ENCODE measurements at places on chromosomes 13 and 19.
A peak's percentile ranks its signal among the peaks of the same experiment; 100 is the strongest.

GRCh38 chr13:66162470-66162869 is 1067.7 kb downstream of the PCDH9 start:
- DNase-seq: no peak

DNA sequence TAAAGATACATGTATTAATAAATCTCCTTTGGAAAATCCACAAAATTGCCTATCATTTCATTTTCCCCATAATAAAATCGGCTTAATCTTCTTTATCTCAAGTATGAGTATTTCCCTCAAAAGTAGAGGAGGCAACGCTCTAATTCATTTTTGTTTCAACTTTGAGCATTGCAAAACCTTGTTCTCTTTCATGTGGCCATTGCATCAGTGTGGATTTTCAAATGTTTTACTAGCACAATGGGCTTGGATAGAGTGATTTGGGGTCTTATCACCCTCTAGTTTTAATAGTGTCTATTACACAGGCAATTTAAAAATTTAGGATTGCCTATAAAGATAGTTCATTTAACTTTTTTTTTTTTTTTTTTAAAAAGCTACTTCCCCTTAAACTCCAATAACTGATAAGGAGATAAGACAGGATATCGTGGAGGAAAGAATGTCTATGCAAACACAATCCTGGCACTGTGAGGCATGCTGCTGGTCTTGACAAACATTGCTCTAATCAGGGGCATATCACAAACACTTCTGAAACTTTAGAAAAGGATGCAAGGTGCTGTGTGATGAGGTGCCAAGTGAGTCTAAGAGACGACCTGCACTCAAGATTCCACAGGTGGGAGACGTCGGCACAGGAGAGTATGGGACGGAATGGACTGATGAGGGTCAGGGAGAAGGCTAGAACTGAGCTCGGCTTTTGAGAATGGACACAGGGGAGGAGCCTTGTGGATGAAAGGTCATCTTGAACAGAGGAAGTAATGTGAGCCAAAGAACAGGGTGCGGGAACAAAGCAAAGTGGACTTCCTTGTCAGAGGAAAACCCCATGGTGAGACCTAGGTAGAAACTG is 199.7 kb downstream of the IRS2 start:
- no peak for DNase-seq

GRCh38 chr19:48340995-48341394 is 15.6 kb downstream of the EMP3 start:
- no peak for DNase-seq

DNA sequence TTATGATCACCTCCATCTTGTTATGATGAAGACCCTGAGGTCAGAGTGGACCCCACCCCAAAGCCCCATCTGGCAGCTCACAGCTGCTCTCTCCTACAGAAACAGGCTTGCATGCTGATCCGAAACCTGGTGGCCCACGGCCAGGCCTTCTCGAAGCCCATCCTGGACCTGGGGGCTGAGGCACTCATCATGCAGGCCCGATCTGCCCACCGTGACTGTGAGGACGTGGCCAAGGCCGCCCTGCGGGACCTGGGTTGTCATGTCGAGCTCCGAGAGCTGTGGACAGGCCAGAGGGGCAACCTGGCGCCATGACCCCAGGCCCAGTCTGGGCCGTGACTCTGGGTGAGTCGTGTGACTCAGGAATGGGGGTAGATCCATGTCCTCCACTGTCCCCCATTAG is 6.5 kb upstream of the SLC25A42 start:
- DNase-seq: no peak

GRCh38 chr13:25752957-25753551 is 298.8 kb downstream of the SHISA2 start:
- DNase-seq: no peak

DNA sequence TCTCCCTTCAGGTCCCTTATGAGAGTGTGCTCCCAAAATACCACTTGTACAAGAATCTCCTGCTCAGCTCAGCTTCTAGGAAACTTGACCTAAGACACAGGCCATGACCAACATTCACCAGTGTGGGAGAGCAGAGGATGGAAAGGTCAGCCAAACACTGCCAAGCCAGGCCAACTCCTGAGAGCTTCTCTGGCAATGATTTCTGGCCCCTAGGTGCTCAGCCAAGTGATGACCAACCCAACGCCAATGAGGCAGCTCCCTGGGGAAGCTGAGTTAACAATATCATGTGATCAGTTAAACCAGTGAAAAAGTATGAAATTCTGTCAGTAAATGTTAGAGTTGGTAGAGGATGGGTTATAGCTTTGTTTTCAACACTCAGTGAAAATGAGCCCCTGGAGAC is 49.1 kb upstream of the FLT1 start:
- no peak for DNase-seq

GRCh38 chr13:27918918-27919658 is 712 bp upstream of the PDX1 start:
- DNase-seq: no peak

DNA sequence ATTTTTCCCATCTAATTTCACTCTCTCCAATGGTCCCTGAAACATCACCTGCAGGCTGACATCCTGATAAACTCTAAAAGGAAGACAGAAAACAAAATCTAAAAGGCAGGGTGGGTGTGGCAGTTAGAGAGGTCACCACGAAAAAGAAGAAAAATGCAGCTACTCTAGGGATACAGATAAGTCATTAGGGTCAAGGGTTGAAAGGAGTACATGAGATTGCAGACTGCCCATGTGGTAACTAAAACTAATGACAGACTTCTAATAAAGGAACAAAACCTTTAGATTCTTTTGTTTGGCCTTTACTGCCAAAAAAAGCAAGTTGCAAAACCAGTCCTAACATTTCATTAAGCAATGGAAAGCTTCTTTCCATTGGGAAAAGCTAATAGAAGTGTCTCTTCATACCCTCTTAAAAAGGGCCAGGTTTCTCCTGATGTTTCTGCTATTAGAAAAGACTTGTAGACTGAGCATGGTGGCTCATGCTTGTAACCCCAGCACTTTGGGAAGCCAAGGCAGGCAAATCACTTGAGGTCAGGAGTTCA is 31.0 kb downstream of the THSD1 start:
- DNase-seq: no peak

DNA sequence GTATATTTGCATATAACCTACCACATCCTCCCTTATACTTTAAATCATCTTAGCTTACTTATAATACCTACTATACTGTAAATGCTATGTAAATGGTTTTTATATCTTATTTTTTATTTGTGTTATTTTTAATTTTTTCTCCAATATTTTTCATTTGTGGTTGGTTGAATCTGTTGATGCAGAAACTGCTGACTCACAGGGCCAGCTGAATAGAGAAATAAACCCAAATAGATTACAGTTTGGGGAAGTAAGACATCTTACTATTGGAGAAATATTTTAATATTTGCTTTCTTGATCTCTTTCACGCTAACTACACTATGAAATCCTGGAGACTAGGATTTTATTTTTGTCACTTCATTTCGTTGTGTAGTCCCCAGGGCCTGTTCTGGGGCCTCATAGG is 7.1 kb downstream of the SMAD9 start:
- DNase-seq: no peak

DNA sequence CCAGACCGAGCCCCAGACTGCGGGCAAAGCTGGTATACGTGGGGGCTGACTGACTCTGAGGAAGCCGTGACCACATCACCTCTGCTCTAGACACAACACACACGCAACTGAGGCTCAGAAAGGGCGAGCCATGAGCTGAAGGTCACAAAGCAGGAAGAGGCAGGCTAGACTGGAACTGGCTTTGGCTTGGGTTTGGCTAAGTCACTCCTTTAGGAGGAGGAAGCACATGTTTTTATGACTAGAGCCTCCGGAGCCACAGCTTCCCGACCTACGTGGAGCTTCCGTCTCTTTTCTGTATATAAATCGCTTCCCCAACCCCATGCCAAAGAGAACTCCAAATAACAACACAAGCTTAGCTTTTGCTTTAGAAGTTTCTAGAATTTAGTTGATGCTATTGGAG is 48.0 kb downstream of the RFX2 start:
- peak; percentile 50 for DNase-seq

DNA sequence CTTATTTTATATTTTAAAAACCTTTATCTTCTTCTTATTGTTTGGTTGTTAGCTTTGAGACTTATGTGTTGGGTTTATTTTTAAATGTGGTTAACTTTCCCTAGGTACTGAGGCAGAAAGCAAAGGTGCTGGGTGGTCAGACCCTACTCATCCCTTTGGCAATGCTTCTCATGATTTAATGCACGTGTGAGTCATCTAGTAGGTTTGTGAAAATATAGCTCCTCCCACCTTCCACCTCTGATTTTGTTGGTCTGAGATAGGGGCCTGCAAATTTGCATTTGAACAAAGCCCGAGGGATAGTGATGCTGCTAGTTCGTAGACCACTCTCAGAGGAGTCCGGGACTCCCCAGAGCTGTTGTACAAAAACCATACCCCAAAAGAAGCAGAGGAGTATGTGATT is 771.3 kb upstream of the ARGLU1 start:
- DNase-seq: no peak

DNA sequence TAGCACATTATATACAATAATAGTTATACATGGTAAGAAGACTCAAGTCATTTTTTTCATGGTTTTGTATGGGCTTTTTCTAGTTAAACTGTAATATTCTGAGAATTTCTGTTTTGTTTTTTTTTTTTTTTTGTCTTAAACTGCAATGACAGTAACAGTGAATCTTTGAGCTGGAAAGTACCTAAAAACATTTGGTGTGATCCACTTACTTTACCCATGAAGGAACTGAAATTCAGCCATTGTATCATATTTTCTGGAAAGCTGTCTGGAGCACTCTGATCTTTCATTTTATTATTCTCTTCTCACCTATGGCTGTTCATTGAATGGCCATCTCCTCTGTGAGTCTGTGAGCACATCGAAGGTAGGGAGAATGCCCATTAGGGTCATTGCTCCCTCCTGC is 37.8 kb downstream of the MYO16 start:
- DNase-seq: no peak

GRCh38 chr19:16266586-16266942 is 58.1 kb upstream of the KLF2 start:
- DNase-seq: peak; percentile 83

GRCh38 chr19:656751-657559 is 6.1 kb downstream of the RNF126 start:
- DNase-seq: no peak

DNA sequence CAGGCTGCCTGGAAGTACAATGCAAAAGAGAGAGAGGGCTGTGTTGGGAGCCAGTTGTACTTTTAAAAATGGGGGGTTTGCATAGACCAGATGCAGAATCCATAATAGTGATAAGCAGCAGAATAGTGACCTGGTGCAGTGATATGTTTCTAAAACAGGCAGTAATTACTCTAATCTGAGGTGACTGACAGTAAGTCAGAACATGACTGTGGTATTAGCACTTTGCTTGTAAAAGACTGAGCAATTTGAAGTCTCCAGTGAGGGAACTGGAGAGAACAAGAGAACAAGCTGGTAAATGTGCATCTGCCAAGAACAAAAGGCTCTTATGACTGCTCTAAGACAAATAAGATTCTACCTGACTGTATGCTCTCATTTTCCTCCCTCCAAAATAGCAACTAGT is 383.4 kb downstream of the ITGBL1 start:
- DNase-seq: no peak

DNA sequence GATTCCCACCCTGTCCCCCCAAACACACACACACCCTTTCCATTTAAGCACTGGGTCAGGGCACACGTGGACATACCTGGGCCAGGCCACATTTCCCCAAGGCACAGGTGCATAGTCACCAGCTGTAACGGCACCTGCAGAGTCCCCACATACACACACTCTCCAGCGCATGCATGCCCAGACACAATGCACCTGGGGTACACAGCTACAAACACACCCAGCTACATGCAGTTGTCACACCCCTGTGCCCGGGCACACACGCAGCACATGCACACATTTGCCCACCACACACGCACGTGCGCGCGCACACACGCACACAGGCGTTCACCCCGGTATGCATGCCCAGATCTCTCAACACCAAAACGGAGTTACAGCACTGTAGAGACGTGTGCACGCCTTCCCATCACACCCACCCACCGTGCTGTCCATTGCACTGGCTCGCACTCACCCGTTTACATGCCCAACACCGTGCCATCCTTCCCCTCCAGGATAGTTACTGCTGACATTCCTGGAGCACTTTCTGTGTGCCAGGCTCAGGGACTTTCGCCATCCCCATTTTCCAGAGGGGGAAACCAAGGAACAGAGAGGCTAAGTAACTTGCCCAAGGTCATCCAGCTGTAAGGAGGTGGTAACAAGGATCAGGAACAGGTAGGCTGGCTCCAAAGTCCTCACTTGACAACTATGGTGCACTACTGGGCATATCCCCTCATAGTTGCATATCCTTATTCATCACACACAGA is 749 bp upstream of the SHANK1 start:
- DNase-seq: no peak

DNA sequence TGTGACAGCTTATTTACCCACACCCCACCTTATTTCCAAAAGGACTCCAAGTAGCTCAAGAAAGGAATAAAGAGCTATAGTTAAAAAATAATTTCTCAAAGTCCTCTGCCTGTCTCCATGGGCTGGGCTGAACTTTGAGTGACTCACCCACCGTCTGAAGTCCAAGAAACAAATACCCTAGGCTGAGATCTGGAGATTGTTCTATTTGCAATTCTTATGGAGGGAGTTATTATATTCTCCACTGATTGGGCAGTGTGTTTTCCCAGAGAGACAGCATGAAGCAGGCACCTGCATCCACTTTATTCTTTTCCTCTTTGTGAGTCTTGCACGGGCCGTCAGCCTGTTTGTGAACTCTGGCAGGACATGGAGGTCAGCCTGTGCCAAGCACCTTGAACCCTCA is 63.2 kb downstream of the SHISA2 start:
- no peak for DNase-seq

- DNase-seq: no peak
Measured at GRCh38 chr13:62710787-62711186, 1295.1 kb upstream of the PCDH20 start.

DNA sequence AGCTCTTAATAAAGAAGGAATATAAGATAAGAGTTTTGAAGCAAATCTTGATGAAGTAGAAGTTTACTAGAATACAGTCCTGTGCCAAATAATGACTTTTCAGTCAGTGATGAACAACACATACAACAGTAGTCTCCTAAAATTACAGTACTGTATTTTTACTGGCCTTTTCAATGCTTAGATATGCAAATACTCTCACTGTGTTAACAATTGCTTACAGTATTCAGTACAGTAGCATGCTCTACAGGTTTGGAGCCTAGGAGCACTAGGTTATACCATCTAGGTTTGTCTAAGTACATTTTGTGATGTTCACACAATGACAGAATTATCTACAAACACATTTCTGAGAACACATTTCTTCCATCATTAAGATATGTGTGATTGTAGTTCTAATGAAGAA is 316.7 kb upstream of the KLHL1 start:
- DNase-seq: no peak

GRCh38 chr13:27425158-27425917 is 919 bp downstream of the GTF3A start:
- peak; percentile 25 for DNase-seq

DNA sequence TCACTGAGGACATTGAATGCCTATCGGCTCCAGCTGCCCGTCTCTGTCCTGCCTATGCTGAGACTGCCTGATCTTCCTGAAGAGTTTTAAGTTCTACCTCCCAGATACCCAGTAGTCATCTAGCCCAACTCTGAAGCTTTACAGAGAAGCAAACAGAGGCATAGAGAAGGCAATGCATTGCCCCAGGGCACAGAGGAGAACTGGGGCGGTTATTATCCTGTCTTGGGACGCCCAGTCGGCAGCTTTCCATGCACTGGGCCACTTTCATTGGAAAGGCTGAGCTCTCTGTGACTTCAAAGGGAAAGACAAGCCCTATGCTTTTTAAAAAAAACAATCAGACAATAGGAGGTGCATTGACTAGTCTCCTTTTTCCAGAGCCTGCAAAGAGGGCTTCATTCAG is 71.6 kb downstream of the HSPH1 start:
- no peak for DNase-seq
